Activated naive CD8-positive, alpha-beta T cell treated with anti-CD3 and anti-CD28 coated beads for 36 hours (primary cell): ENCODE measurements at places on chromosomes 16 and 17.
A peak's percentile ranks its signal among the peaks of the same experiment; 100 is the strongest.

GRCh38 chr16:16933861-16934260 is 536.9 kb downstream of the XYLT1 start:
- no peak for DNase-seq

DNA sequence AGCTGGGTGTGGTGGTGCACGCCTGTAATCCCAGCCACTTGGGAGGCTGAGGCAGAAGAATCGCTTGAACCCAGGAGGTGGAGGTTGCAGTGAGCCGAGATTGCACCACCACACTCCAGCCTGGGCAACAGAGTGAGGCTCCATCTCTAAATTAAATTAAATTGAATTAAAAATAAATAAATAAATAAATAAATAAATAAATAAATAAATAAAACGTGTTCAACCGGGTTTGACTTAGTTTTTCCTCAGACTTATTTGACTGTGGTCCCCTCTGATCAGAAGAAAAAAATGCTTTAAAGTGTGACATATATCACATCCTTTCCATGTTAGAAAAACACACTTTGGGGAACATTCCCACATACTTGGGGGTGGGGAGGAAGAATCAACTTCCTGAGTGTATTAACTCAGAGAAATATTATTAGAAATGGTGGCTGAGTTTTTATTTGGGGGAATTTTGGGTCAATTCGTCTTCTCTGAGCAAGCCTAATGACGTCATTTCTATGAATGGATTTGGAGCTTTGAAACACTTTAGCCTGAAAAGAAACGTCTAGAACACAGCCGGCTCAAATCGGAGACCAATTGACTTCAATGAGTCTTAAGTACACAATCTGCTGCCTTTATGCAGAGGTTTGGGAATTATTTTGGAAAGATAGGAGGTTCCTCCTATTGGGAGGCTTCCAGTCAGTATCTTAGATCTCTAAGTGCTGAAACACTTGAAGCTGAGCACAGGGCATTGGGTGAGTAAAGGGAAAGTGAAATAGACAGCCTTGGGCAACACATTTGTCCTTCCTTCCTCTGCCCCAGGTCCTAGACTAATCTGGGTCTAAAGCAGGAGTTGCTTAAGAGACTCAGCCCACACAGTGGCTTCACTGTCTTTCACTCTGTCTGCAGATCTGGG is 132.6 kb downstream of the PITPNC1 start:
- DNase-seq: no peak

DNA sequence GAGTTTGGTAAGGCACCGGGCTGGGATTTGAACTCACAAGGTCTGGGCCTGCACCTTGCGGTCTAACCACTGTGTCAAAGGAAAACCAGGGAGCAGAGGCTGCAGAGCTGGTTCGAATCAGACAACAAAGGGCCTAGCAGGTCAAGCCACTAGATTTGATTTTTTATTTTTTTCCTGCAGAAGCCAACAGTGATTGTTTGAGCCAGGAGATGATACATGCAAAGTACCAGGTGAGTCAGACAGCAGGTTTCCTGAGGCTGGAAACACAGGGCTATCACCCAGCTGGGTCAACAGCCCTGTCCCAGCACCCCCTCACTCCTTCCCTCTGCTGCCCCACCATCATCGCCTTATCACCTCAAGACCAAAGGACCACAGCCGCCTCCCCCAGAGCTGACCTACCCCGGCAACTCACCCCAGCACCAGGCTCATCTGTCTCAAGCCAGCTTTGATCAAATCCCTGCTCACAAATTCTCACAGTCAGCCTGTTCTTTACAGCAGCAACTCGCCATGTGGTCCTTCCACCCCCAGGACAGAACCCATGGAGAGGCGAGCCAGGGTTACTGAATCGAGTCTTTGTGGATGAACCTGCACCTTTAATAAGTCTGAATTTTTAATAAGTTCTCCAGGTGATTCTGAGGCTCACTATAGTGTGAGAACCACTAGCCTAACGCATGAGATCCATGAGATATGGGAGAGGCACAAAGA is 13.0 kb upstream of the KRT19 start:
- DNase-seq: no peak

DNA sequence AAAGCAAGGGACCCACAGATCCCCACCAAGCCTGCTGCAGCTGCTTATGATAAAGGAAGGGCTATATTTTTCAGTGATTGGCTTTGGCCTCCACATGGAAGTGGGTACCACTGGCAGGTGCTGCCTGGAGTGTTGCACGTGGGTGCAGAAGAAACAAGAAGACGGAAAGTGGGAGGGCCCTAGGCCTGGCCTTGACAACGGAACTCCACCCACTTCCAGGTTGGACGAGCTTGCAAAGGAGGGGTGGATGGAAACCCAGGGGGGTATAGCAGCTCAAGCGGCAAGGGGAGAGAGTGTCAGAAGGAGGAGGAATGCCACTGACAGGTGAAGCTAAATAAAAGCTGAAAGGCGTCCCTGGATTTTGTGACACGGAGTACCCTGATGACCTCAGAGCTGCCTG is 20.3 kb downstream of the TRIM25 start:
- no peak for DNase-seq

- DNase-seq: no peak
Observed at GRCh38 chr17:76219670-76220383, 20.5 kb downstream of the RNF157 start.

DNA sequence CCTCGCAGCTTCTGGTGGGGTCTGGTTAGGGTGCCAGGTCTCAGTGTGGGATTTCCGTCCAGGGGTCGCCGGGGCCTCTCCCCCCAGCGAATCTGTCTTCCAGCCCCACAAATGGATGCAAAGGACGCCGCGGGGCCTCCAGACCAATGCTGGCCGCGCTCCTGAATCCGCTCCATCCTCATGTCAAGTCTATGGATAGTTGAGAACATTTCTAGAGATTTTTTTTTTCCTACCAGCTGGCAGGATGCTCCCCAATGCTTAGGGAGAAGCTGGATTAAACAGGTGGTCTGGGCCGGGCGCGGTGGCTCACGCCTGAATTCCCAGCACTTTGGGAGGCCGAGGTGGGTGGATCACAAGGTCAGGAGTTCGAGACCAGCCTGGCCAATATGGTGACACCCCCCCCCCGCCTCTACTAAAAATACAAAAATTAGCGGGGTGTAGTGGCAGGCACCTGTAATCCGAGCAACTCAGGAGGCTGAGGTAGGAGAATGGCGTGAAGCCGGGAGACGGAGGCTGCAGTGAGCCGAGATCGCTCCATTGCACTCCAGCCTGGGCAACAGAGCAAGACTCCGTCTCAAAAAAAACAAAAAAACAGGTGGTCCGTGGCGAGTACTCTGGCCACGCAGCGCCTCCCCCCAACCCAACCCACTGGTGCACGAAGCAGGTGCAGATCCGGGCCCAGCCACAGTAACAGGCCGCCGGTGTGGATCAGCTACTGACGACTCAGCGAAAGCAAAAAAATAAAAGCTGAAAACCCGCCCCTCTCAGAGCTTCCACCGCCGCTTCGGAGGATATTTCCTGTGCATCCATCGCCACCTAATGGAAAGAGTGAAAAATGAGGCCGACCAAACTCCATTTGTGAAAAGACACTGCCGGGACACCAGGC is 1.1 kb upstream of the NXN start:
- peak; percentile 77 for DNase-seq

GRCh38 chr16:51012396-51012795 is 138.7 kb downstream of the SALL1 start:
- no peak for DNase-seq

DNA sequence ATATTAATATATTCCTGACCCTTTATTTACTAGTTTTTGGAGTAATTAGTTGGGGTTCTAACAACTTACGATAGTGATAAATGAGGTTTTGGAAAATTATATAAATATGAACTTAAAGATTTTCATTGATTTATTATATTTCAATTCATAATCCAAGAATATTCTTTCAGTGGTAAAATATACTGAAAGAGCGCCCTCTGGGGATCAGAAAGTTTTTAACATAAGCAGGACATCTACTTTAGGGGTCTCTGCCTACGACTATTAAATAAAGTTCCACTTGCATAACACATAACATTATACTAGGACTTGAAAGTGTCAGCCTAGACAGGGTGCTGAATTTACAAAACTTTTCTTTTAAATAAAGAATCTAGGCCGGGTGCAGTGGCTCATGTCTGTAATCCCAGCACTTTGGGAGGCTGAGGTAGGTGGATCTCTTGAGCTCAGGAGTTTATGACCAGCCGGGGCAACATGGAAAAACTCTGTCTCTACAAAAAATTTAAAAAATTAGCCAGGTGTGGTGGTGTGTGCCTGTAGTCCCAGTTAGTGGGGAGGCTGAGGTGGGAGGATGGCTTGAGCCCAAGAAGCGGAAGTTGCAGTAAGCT is 15.6 kb downstream of the RFWD3 start:
- DNase-seq: no peak

DNA sequence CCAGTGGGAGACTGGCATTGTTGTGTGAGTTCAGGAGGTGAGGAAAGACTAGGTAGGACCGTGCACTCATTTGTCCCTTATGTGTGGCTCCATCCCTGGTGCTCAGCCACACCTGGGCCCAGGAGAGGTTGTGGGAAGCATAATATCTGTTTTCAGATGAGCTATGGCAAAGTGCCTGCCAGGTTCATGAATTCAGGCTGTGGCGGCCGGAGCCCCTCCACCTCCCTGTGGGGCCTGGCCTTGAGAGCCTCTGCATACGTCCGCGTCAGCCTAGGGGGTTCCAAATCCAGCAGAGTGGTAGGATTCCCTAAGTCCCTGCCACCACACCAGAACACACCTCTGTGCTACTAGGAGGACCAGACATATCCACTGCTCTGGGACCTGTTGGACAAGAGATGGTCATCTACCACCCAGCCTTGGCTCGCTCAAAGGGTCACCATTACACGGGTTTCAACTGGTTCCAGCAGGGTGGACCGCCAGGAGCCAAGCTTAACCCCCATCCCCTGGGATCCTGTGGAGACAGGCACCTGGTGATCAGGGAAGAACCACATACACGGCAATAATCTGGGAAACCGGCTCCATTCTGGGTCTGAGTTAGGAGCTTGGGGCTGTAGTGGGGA is 2.0 kb downstream of the B3GNT9 start:
- no peak for DNase-seq

GRCh38 chr16:339680-340079 is 12.8 kb downstream of the AXIN1 start:
- DNase-seq: no peak

DNA sequence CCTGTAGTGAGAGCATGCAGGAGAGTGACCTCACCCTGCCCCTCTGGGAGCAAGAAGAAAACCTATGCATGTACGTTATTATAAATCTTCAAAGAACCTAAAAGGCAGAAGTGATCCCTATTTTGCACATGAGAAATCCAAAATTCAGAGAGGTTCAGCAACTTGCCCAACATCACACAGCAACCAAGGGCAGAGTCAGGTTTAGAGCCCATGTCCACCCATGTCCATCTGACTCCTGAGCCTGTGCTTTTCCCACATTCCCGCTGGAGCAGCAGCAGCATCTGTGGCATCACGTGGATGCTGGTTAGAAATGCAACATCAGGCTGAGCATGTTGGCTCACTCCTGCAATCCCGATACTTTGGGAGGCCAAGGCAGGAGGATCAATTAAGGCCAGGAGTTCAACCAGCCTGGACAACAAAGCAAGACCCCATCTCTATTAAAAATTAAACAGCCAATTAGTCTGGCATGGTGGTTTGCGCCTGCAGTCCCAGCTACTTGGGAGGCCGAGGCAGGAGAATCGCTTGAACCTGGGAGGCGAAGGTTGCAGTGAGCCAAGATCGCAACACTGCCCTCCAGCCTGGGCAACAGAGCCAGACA is 26.3 kb downstream of the METTL22 start:
- no peak for DNase-seq

DNA sequence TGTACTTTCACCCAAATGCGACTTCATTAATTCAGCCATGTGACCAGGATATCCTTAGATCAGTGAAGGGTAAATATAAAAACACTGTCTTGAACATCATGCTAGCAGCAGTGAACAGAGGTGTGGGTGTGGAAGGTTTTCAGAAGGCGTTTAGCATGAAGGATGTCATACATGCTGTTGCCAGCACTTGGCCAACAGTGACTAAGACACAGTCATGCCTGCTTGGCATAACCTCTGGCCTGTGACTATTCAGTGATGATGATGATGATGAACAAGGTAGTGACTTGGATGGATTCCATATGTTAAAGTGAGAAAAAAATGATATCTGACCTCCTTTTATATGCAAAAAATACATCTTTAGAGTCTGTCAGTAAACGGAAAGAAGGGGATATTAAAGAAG is 97.9 kb downstream of the MAP2K4 start:
- no peak for DNase-seq

- DNase-seq: no peak
Observed at GRCh38 chr16:58125781-58126335, 3.3 kb downstream of the CFAP20 start.

DNA sequence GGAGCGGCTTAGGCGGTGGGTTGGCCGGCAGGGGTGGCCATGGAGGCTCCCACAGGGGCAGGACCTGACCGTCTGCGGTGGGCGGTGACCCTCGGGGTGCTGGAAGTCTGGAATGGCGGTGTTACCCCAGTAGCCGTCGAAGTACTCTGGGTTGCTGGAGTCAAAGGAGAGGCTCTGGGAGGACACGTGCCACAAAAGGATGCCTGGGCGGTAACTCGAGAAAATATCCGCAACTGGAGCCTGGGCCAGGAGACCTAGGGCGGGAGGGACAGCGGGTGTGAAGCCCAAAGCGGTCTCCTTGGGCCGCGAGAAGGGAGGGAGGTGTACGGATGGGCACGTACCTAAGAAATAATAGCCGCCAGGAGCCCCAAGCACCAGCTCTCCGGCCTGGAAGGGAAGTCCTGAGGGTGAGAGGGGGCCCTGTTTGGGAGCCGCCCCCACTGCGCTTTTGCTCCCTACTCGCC is 4.6 kb downstream of the ITGA2B start:
- no peak for DNase-seq

DNA sequence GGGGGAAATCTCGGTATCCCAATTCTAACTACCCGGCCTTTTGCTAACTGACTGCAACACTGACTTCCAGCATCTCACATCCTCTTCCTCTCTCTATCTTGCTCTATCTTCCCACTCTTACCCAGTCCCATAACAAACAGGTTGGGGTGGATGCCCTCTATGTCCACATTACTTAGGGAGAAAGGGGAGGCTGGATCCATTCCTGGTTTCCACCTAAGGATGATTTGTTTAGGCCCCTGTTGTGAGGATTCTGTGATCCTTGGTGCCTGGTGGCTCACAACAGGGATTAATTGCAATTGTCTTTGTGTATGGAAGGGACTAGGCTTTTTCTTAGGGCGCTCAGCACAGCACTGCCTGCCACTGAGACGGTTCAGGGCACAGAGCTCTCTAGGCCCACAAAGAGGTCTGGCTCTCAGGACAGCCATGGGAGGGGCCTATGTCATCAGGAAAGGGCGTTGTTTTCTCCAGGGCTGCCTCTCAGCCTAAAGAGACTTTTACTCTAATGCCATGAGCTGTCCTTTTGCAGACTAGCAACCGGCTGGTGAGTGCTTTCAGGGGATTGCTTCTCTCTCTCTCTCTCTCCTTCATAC is 612.1 kb upstream of the SALL1 start:
- no peak for DNase-seq

GRCh38 chr17:77034677-77035424 is 105.9 kb upstream of the SEC14L1 start:
- DNase-seq: no peak

- DNase-seq: no peak
Observed at GRCh38 chr17:37429453-37429852, 22.8 kb downstream of the TADA2A start.
